ENCODE measurements at places on chromosomes 11 and 22. TPM values are rescaled to one million over a fixed set of nuclear protein-coding genes. Genes with fewer than 3 reads are reported as not detected.

DNA sequence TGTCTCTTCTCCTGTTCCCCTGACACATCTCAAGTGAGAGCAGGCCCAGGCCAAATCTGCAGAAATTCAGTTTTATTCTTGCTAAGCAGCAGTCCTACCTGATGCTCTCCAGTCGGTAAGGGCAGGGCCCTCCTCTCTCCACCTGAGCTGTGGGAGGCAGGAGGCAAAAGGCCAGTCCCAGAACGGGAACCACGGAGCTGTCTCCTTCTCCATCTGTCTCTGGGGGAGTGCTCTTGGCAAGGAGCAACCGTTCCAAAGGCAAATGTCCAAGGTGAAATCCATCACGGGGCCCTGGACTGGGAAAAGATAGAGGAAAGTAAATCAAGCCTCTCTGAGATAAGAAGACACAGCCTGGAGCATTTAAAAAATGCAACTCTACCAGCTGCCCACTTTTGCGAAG lies 65.2 kb upstream of the CDON start:
- no peak overlapping the region for H3K4me3 ChIP-seq
- no peaks in the 10 kb centered on the region for H3K4me1 ChIP-seq
- peaks cover 14% of the 10 kb centered on the region for H3K27me3 ChIP-seq
- H3K27ac ChIP-seq: no peak overlapping the region

DNA sequence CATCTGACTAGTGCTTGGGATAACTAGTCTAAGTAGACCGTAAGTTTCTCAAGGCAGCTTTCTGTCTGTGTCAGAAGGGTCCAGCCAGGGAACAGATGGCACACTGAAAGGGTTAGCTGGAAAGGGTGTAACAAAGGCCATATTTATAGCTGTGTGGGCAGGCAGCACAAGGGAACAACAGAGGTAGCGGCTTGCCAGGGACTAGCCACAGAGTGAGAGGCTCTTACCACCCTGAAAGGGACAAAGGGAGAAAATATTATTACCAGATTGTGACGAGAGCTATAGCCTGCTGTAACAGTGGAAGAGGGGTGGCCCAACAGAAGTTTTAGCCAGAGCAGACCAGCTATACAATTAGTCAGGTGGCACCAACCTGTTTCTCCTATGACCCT lies 129.4 kb downstream of the CCDC34 start:
- H3K4me1 ChIP-seq: peaks cover 29% of the 10 kb centered on the region
- DNase-seq: no peak
- no peaks in the 10 kb centered on the region for H3K27me3 ChIP-seq
- no peaks in the 10 kb centered on the region for H3K36me3 ChIP-seq
- H3K27ac ChIP-seq: peak overlapping the region; percentile 97

- H3K36me3 ChIP-seq: no peaks in the 10 kb centered on the region
- no peak overlapping the region for H3K27ac ChIP-seq
- H3K27me3 ChIP-seq: no peaks in the 10 kb centered on the region
These were observed 29.2 kb upstream of the PGM2L1 start for GRCh38 chr11:74427384-74427886.

DNA sequence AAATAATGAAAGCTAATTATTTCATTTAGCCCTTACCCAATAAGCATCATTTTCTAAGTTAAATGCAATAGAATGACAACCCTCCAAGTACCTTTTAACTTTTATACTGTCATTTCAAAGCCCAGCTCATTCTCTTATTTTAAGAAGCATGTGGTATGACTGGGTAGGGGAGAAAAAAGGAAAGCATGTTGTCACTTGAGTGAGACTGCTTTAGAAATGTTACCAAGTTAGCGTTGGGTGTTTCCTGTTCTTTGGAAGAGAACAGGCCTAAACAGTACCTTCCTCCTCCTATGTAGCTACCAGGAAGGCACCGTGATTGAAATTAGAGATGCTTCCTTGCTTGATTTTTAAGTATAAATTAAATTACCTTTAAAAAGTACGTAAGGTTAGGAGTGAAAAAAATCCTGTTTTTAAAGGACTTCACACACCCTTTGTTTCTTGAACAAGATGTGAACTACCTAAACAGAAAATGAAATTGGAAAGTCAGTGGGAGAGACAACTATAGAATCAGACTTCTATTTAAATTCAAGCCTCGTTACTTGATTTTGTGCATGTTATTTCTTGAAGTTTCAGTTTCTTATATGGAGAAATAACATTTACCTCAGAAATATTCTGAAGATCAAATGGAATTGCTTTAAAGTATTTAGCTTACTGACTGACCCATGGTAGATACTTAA lies 741 bp upstream of the CNTF start:
- no peak for DNase-seq
- no peak overlapping the region for H3K4me3 ChIP-seq

DNA sequence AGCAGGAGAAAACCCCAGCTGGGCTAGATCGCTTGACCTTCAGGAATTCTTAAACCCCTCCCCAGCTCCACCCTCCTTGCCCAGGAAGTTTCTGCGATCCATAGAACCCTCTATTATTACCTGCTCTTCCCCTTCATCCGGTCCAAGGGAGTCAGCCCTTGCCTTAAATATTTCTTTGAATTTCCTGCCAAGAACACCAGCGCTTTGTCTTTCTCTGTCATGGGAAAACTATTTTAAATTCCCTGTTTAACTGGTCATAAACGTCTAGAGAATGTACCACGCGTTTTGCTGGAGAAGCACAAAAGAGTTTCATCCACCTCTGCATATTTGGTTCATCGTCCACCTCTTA lies 496 bp upstream of the TRAF6 start:
- H3K36me3 ChIP-seq: no peaks in the 10 kb centered on the region
- H3K27ac ChIP-seq: peak overlapping the region; percentile 97
- DNase-seq: peak; percentile 71

GRCh38 chr11:61446211-61446651 lies 16.3 kb downstream of the SDHAF2 start:
- peaks cover 22% of the 10 kb centered on the region for H3K36me3 ChIP-seq
- H3K27me3 ChIP-seq: no peaks in the 10 kb centered on the region
- peak overlapping the region; percentile 49 for H3K27ac ChIP-seq
- peaks cover 10% of the 10 kb centered on the region for H3K4me1 ChIP-seq

DNA sequence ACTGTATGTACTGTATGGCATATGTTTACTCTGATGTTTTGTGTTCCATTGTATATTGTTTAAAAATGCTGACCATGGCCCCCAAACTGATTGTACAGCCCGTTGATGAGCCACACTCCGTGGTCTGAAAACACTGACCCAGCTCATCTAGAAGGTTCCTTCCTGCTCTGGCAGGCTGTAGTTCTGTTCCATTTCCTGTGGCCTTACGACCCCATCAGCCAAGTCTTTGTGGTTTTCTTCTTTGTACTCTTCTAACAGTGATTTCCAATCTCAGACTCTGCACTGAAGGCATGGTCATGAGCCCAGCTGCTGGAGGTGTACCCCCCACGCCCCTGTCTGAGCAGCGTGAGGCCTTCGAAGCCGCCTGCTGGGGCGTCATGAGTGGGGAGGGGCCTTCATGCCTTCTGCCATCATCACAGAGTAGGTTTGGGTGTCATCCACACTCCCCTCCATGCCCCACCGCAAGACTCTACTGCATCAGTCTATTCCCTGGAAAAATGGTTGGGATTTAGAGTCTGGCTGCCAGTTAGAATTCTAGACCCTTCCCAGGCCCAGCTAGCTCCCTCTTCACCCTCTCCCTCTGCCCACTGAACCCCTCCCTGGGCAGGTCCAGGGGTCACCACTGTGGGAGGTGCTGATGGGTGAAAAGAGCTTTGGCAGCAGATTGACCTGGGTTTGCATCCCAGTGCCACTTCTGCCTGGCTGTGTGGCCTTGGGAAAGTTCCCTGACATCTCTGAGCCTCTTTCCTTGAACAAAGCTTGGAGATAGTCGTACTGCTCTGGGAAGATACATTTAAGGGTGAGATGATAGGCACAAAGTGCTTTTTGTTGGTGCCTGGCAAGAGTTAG lies 11.3 kb upstream of the C11orf96 start:
- H3K27ac ChIP-seq: no peak overlapping the region
- H3K4me3 ChIP-seq: no peak overlapping the region
- peak; percentile 56 for DNase-seq
- peaks cover 17% of the 10 kb centered on the region for H3K4me1 ChIP-seq
- H3K36me3 ChIP-seq: no peaks in the 10 kb centered on the region

DNA sequence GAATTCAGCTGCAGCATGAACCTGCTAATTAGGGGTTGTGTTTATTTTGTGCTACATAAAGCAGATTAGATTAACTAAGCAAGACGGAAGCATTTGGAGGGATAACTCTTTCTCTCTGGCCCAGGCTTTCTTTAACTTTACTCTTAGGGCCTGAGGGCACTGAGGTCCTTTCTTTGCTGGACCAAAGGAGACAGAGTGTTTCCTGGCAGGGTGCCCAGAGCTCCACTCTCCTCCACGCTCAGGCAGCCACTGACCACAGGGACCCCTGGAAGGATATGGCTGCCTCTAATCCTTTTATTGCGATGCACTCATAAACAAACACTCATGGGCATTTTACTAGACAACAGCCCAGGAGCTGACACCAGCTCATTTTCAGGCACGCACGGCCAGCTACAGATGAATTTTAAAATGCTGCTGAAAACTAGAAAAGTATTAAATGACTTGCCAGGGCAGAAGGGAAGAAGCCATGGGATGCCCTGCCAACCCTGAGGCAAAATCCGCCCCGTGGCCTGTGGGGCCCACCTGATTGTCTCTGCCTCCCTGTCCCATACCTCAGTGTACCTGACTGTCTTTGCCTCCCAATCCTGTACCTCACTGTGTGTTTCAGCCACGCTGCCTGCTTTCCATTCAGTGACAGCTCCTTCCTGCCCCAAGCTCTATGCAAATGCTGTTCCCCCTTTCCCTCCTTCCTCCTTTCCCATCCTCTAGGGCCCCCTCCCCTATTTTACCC lies 192.6 kb upstream of the NAV2 start:
- peaks cover 21% of the 10 kb centered on the region for H3K27me3 ChIP-seq
- no peak overlapping the region for H3K4me3 ChIP-seq
- no peaks in the 10 kb centered on the region for H3K4me1 ChIP-seq
- no peak overlapping the region for H3K27ac ChIP-seq
- no peak for DNase-seq
- no peaks in the 10 kb centered on the region for H3K36me3 ChIP-seq

- H3K27ac ChIP-seq: no peak overlapping the region
- H3K36me3 ChIP-seq: no peaks in the 10 kb centered on the region
- no peaks in the 10 kb centered on the region for H3K27me3 ChIP-seq
- no peaks in the 10 kb centered on the region for H3K4me1 ChIP-seq
- H3K4me3 ChIP-seq: no peak overlapping the region
These were observed 178.2 kb upstream of the CCDC90B start for GRCh38 chr11:83464160-83464944.

DNA sequence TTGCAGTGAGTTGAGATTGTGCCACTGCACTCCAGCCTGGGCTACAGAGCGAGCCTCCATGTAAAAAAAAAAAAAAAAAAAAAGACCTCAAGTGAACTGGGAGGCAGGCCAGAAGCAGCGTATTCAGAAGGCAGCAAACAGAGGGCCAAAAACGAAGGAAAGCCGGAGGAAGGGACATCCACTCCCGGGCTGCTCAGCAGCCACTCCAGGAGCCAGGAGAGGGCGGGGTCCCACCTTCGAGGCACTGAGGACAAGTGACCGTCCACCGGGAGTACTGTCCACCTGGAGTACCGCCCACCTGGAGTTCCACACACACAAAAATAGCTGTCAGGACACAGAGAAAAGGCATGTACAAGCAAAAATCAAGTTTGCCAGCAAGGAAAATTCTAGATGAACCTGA lies 5.5 kb downstream of the TOLLIP start:
- DNase-seq: peak; percentile 32
- no peak overlapping the region for H3K27ac ChIP-seq
- H3K36me3 ChIP-seq: no peaks in the 10 kb centered on the region
- no peak overlapping the region for H3K4me3 ChIP-seq
- no peaks in the 10 kb centered on the region for H3K27me3 ChIP-seq

Gene TMEM191B
- 3.1 TPM for total RNA-seq

Gene TBRG1
- 36.8 TPM for total RNA-seq

Gene KREMEN1
- 5.9 TPM for total RNA-seq

Gene ACRV1
- not detected for total RNA-seq

Gene P2RX6
- 0.45 TPM for total RNA-seq

Gene DCHS1
- 7.7 TPM for total RNA-seq

Gene OR51B5
- total RNA-seq: not detected

Gene LINC01488
- not detected for total RNA-seq

Gene TSPO
- total RNA-seq: 124 TPM

Gene H19
- total RNA-seq: 0.70 TPM

Gene MMP7
- 8.4 TPM for total RNA-seq

Gene TNNT3
- total RNA-seq: not detected

All from astrocyte (in vitro differentiated cells and primary cell).